ENCODE measurements at places on chromosomes 12 and 14.
A peak's percentile ranks its signal among the peaks of the same experiment; 100 is the strongest.

- DNase-seq: no peak
Observed at GRCh38 chr12:52346593-52346992, 20.7 kb downstream of the KRT85 start.

GRCh38 chr12:131463174-131463573, 247.7 kb upstream of the SFSWAP start:
- no peak for DNase-seq

DNA sequence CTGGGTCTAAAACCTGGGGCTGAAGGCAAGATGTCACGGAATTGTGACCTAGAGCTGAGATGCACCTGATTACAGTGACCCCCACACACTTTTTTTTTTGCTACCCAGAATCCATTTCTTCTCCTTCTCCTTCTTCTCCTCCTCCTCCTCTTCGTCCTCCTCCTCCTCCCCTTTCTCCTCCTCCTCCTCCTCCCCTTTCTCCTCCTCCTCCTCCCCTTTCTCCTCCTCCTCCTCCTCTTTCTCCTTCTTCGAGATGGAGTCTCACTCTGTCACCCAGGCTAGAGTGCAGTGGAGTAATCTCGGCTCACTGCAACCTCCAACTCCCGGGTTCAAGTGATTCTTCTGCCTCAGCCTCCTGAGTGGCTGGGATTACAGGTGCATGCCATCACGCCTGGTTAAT, 19.4 kb upstream of the FLVCR2 start:
- DNase-seq: no peak

- no peak for DNase-seq
Observed at GRCh38 chr12:29796823-29797263, 13.1 kb upstream of the TMTC1 start.

- no peak for DNase-seq
Observed at GRCh38 chr12:23424685-23425084, 524.8 kb downstream of the SOX5 start.

GRCh38 chr12:124495194-124495983, 72.0 kb downstream of the NCOR2 start:
- DNase-seq: no peak

DNA sequence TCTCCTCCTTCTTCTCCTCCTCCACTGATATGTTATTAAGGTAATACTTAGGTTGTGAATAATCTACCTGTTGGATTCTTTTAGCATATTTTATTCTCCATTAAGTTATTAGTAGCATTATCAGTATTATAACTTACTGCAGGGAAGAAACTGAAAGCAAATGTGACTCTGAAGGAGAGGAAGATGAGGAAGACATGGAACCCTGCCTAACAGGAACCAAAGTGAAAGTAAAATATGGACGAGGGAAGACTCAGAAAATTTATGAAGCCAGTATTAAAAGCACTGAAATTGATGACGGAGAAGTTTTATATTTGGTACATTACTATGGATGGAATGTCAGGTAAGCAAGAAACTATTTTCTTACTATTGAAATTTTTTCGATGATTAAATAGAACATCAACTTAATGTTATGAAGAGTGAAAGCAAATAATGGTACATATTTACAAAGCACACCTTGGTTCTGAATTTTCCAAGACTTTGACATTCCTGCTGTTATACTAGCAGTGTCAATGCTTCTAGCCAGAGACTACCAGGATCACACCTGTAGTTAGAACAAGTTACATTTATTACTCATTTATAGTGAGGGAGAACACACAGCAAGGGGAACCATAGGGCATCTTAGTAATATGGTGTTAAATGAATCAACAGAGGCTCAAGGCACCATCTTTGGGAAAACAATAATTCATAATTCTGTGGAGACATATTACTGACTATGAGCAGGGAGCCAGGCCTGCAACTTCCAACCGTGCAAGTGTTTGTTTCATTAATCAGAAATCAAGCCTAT, 42.0 kb upstream of the TOMM20L start:
- peak; percentile 25 for DNase-seq

DNA sequence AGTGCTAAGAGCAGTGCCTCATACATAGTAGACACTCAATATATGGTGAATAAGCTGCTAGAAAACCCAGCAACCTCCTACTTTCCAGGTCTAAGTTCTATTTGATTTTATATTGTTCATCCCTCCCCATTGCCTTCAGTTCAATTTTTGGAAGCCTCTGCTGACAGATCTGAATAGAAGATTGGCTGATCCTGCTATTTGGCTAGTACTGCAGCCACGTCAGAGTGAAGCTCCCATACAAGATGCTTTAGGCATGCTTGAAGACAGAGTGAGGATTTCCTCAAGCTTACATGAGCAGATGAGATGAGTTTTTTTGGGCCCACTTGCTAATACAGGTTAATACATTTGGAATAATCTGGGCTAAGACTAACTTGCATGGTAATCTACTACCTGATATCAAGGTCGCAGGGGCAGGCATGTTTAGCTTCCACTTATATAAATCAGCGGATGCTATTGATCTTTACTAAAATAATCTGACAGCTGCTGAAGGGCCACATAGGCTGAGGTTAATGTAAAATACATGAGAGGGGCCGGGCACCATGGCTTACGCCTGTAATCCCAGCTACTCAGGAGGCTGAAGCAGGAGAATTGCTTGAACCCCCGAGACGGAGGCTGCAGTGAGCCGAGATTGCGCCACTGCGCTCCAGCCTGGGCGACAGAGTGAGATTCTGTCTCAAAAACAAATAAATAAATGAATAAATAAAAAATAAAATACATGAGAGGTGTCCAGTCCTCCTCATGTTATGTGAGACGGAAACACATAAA, 15.9 kb upstream of the AEBP2 start:
- no peak for DNase-seq

- DNase-seq: no peak
Observed at GRCh38 chr12:77308056-77308455, 242.7 kb upstream of the E2F7 start.

- DNase-seq: no peak
Observed at GRCh38 chr14:29652571-29652970, 275.1 kb downstream of the PRKD1 start.

- DNase-seq: no peak
Observed at GRCh38 chr12:41881891-41882805, 262.5 kb downstream of the GXYLT1 start.

DNA sequence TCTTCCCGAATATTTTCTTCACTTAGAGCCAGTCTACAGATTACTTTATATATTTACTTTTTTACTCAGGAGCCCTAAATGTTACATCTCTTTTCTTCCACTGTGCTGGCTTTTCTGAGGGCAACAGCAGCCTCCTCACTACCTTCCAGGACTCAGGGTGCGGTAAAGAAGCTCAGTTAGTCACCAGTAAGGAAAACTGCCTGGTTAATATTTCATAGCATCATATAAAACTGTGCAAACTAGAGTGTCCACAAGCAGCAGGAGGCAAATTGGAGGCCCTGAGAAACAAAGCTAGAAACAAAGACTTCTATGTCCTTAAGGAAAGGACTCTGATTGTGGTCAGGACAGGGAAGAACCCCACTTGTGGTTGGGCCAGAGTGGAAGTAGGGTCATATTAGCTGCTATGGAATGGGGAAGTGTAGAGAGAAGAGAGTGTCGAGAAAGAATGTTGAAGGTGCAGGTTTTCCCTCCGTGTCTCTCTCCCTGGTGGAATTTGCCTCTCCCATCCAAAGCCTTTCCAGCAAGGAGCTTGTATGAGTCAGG, 220.1 kb downstream of the SLC15A4 start:
- no peak for DNase-seq

- DNase-seq: no peak
Observed at GRCh38 chr12:132021031-132021871, 71.5 kb downstream of the EP400 start.

Measured in CD4-positive, alpha-beta T cell treated with Interleukin-4 for 1 hour (primary cell).